ENCODE measurements at places on chromosomes 7 and 10.

DNA sequence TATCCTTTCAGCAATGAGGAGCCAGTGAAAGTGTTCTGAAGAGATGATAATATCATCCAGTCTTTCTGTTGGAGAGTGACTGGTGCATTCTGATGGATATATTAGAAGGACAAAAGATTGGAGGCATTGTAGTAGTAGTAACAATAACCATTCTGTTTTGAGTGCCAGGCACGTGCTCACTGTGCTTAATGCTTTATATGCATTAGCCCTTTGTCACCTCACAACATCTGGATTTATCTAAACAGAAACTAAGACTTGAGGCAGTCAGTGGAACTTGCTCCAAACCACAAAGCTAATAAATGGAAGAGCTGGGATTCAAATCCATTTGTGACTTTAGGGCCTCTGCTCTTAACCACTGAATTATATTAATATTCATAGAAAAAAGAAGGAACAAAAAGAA lies 84.5 kb upstream of the OIT3 start:
- DNase-seq = no peak

DNA sequence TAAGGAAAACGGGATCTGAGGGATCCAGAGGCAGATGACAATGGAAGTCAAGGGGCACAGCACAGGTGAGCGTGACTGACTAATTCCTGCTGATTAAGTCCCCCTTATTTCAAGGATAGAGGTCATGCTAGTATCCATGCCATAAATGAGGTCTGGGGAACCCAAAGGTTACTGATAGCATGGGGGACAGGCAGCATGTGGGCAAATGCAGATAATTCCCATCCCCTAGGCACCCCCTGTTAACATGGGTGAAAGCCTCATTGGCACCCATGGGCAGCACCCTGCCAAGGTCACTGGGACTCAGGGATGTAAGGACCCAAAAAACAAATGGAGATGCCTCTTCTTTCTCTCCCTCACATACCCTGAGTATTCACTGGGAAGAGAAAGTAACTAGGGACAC lies 139.7 kb downstream of the WDR11 start:
- no peak for DNase-seq

- DNase-seq = no peak
Measured at GRCh38 chr7:26319636-26320035, 28.0 kb downstream of the SNX10 start.

DNA sequence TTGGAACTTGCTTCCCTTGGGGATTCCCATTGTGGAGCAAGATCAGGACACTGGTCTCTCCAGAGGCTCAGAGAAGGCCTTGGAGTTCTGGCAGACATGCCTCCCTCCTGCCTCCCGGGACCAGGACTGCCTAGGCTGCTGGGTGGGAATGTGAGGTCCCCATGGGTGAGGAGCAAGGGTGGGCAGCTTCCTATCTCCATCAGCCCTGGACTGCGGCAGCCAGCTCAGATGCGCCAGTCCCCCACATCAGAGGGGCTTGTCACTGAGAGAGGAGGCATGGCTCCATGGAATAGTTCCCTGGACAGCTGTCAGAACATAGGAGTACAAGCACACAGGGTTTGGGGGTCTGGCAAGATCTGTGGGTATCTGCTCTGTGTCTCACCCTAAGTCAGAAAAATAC lies 17.3 kb downstream of the GPR26 start:
- no peak for DNase-seq

DNA sequence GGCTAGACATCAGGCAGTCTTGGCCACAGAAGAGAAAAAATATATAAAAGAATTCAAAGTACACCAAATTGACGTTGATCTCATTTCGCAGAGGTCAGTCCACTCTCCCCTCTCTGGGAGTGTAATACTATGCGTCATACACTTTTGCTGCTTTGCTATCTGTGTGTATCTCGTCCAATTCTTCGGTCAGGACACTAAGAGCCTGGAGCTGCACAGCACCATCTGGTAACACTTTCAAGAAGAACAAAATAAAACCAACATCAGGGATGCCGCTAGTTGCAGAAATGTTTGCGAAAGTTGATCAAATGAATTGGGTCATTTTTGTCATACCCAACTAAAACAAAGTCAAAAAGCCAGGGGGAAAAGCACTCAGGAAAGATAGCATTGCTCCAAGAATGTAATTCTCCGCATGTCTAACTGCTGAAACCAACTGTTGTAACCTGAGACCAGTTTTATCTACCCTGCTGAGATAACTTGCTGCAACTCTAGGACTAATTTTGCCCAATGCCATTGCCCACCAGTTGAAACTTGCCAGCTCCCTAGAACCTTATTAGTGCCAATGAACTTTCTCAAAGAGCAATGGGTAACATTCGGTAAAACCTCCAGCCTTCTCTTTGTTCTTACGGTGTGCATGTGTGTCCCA lies 23.0 kb downstream of the TMEM176A start:
- DNase-seq = no peak

DNA sequence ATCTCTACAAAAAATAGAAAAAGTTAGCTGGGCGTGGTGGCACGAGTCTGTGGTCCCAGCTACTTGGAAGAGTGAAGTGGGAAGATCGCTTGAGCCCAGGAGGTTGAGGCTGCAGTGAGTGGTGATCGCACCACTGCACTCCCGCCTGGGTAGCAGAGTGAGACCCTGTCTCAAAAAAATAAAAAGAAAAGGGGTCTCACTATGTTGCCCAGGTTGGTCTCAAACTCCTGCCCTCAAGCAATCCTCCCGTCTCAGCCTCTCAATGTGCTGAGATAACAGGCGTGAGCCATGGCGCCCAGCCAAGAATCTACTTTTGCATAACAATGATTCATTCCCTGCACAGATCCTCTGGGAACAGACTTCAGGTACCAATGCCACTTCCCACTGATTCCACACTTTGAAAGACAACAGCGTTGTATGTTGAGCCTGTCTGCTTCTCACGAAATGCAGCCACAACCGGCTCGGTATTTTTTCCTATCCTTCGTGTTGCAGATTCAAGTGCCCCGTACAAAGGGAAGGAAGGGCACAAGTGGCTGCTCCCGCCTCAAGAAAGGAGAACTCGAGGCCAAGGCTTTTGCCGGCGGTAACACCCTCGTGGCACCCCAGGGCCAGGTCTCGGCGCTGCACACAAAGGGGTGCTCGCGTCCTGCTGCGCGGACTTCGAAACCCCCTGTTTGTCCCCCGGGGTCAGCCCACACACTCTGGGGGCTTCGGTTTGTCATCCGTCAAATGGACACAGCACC lies 745 bp downstream of the DAGLB start:
- peak; percentile 49 for DNase-seq

GRCh38 chr7:82081644-82082224 lies 311.9 kb upstream of the HGF start:
- no peak for DNase-seq

DNA sequence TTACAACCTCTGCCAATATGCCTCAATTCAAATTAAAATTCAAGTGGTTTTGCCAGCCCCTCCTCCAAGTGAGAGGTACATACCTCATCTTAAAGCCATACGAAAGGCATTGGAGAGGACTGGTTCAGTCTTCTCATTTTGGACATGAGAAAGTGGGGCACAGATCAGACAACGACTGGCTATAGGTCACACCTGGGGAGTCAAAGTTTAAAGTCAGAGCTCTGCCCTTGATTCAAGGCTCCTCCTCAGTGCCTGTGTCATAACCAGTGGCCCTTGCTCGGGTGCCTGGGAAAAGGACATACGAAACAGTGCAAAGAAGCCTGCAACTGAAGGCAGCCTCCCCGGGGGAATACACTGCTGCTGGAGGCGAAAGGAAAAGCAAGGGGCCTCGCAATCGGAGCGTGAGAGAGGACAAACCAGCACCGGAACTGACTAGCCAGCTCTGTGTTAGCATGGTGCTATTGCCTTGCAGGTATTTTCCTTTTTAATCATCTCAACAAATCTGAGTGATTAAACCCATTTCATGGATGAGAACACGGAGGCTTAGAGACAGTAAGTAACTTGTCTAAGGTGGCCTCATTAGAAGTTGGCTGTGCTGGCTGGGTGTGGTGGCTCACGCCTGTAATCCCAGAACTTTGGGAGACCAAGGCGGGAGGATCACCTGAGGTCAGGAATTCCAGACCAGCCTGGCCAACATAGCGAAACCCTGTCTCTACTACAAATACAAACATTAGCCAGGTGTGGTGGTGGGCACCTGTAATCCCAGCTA lies 1.1 kb upstream of the MTPAP start:
- DNase-seq = no peak

DNA sequence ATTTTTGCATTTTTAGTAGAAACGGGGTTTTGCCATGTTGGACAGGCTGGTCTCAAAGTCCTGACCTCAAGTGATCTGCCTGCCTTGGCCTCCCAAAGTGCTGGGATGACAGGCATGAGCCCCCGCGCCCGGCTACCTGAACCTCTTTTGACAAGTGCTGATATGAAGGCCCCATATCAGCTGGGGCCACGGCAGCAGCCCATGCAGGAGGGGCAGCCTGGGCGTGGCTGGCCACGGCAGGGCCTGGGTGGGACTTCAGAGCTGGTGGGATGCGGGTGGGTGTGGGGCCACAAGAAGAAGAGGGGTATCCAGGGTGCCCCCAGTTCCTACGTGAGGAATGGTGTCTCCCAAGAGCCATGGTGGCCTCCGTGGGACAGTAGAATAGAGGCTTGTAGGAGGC lies 6.9 kb downstream of the LRRC27 start:
- DNase-seq = no peak

DNA sequence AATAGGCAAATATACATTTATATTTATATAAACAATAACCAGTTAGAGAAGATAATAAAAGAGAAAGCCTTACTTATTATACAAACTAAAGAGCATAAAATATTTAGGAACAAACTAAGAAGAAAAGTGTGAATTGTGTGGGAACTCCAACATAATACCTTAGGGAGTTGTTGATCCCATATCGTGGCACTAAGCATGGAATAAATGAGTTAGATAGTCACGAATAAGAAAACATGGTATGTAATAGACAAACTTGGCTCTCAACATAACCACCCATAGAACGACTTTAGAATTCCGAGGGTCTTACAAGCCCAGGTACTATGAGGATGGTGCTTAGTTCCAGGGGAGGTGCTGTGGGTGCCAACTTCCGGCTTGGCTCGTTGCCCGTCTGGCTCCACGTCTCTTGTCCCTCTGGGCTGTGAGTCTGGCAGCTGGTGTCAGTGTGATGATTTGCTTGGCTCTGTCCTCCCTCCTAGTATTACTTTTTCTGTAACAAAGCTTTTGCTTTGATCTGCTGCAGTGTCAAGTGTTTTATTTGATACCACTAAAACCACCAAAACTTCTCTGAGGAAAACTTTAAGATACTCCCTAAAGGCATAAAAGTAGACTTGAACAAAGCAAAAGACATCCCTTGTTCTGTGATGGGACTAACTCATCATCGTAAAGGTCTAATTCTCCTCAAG lies 9.5 kb upstream of the RBM20 start:
- DNase-seq = no peak

- peak; percentile 82 for DNase-seq
Measured at GRCh38 chr10:58089739-58090138, 178.0 kb downstream of the IPMK start.

DNA sequence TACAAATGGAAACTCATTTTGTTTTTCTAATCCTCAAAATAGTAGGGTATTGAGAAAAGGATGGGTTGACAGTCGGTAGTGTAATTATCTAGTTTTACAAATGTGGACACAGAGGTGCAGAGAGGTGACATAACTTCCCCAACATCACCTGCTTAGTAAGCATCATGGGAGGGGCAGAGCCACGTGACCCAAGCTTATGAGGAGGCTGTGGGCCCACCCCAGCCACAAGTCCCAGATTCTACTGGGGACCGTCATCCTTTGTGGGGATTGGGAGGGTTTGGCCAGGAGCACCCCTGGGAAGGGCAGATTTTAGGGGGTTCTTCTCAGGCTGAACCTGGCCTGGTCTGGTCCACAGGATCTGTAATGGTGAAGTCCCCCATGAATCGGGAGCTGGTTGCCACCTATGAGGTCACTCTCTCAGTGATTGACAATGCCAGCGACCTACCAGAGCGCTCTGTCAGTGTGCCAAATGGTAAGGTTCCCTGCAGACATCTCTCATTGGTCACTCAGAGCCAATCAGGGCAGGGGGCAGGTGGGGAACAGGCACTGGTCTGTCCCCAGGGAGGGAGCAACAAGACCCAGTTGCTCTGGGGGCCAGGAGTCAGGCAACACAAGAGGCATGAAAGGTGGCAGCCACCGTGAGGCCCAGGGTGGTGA lies 23.6 kb upstream of the VSIR start:
- no peak for DNase-seq

DNA sequence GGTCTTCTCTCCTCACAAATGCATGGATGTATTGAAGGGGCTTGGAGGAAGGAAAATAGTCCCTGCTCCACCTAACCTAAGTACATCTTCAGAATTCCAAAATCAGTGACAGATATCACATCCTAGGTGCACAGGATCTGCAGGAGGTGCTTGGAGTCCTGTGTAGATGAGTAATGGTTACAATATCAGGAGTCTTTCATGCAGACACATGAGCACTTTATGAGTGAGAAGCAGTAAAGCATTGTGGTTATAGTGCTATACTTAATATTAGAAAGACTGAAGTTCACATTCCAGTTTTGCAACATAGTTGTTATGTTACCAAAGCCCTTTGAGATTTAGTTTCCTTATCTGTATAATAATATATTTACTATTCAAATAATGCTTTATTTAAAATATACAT lies 516.7 kb downstream of the NEBL start:
- no peak for DNase-seq

GRCh38 chr7:155020996-155021395 lies 18.1 kb upstream of the PAXIP1 start:
- no peak for DNase-seq

GRCh38 chr7:53426145-53426750 lies 390.8 kb downstream of the POM121L12 start:
- DNase-seq = no peak

- DNase-seq = no peak
Measured at GRCh38 chr7:149625947-149626392, 128.4 kb upstream of the ZNF746 start.

DNA sequence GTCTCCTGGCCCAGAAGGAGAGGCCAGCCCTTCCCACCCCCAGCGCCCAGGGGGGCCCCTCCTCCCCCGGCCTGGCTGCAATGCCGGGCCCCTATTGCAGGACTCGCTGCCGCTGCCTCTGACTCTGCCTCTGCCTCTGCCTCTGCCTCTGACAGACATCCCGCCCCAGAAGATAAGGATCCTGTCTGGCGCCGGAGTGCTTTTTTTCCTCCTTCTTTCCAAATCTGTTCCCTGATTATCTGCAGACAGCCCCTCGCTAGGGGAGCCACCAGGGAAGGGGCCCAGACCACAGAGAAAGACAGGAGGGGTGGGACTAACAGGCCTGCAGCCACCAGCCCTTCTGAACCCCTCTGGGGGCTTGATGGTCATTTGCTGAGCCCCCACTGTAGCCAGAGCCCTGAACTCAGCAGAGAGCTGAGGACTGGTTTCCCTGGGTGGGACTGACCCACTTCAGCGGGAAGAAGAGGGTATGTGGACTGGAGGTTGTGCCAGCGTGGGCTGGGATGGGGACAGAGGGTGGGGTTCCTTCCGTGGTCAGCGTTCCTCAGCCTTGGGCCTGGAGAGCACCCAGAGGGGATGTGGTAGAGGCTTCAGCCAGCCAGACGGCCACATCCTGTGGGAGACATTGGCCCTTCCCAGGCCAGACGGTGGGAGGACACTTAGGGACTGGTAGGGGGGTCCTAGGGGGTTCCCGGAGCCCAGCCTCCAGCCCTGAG lies 22.8 kb downstream of the UNC5B start:
- no peak for DNase-seq

All from NCI-H526 (cell line).